GM06990 (cell line): ENCODE measurements at places on chromosomes 5 and 9.

DNA sequence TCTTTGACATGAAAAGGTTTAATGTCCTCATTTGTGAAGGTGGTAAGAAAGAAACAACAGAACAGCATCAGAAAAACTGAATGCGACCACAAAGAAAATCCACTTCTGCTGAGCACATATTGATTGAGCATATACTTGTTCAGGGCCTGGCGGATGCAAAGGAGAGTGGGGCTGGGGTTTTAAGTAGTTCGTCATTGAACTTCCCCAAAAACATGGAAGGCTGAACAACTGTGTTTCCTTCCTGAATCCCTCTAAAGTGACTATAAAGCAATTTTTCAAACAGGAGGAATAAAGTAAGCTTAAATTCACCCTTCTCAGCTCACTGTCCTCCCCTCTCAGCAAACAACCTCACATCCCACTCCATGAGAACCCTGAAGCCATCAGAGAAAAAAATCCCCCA is 262.9 kb downstream of the AGTPBP1 start:
- no peak for DNase-seq

- no peak for DNase-seq
These were observed 56.0 kb downstream of the PAPPA start for GRCh38 chr9:116209414-116210116.

- DNase-seq: no peak
These were observed 277.6 kb downstream of the PSAT1 start for GRCh38 chr9:78574354-78575045.

DNA sequence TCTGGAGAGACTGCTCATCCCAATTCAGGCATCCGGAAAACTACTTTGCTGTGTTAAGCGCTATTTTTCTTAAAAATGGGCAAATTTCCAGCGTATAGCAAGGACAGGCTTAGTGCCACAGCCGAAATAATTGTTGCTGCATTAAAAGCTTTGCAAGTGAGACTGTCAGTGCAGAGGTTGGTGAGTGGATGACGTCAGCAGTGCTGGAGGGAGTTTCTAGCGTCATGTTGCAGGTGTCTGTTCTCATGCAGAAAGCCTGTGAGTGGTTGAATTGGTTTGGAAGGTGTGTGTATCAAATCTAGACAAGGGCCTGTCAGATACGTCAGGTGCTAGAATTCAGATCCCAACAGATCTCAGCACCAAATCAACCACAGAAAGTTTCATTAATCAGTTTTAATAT is 204.4 kb downstream of the TRIO start:
- no peak for DNase-seq

DNA sequence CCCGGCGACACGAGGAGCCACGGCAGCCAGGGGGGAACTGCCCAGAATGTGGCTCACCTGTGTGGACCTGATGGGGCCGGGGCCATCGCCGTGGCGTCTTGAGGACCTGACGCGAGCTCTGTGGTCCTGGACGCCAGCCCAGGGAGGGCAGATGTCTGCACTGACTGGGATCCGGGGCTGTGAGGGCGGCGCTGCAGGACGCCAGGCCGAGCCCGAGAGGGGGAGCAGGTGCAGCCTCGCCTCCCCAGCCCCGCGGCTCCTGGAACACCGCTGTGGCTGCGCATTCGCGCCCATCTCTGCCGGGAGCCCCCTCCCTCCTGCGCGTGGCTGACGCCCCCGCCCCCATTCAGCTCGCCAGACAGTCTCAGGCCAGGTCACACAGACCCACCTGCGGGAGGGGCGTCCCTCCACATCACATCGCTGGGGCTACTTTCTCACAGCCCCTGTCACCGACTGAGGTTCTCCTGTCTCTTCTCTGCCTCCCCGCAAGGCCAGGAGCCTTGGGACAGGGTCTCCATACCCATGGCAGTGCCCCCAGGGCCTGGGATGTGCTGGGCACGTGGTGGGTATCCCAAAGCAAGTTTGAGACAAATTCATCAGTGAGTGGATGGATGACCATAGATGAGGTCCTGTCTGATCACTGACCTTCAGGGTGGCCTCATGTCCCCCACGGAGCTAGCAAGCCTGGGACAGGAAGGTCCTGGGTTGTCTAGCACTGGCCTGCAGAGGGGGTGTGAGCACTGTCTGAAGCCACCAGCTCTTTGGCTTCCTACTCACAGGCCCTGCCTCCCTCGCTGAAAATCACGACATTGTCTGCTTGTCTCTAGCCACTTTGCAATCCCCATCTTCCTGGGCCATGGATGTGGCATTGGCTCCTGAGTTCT is 47.3 kb downstream of the RASGEF1C start:
- no peak for DNase-seq

DNA sequence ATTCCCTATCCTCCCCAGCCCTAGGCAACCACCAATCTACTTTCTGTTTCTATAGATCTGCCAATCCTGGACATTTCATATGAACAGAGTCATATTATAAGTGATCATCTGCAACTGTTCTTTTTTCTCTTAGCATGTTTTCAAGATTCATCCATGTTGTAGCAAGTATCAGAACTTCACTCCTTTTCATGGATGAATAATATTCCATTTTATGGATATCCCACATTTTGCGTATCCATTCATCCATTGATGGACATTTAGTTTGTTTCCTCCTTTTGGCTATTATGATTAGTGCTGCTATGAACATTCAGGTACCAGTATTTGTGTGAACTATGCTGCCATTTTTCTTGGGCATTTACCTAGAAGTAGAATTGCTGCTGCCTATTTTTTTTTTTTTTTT is 51.3 kb upstream of the HAND1 start:
- DNase-seq: no peak

DNA sequence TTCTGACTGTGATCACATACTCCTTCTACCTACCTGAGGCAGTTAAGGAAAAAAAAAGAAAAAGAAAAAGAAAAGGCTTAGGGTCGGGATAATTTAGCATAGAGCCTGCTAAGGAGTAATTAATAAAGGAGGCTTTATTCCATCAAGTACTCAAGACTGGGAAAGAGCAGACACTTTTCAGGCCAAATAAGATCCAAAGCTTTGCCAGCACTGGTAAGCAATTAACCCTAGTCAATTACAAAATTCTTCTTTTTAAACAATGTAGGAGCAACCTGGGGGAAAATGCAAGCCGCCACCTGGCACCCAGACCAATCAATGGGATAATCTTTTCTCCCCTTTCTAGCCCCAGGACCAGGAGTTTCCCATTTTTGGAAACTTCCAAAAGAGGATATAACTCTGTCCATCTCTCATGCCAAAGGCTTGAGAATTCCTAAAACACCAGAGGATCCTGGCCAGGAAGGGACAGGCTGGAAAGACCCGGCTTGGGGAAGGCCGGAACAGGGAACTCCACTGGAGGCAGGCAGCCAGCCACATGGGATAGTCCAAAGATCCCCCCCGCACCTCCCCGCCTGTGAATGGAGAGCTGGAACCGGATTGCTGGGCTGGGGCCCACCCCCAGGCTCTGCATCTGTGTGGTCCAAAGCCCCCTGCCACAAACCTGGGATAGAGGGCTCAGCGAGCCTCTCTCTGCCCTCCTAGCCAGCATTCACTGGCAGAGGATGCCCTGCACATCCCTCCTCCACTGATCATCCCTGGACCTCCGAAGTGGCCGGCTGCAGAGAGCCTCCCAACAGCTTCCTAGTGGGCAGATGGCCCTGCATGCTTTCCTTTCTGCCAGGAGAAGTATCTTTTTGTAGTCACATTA is 117.8 kb downstream of the ZNF354C start:
- no peak for DNase-seq

DNA sequence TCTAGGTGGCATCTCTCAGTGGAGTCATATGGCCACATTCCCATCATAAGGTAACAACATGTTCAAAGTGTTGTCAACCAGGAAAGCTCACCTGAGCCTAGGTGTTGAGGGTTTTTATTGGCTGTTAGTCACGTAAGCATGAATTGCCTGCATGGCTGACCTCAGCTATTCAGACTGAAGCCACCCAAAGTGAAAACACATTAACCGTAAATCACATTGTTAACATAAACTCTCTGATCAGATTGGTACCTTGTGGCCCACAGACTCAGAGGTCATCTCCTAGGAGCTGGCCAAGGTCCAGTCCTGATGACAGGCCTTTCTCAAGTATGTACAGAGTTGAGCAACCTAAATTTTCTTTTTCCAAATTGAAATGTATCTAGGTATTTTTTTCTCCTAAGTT is 26.7 kb downstream of the SRFBP1 start:
- DNase-seq: no peak
